ENCODE measurements at places on chromosomes 6 and 20.

DNA sequence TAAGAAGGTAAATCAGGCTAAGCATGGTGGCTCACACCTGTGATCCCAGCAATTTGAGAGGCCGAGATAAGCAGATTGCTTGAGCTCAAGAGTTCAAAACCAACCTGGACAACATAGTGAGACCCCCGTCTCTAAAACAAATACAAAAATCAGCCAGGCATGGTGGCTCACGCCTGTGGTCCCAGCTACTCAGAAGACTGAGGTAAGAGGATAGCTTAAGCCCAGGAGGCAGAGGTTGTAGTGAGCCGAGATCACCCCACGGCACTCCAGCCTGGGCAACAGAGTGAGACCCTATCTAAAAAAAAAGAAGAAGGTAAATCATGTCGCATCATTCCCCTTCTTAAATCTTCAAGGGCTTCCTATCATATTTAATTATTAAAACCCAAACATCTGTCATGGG is 39.0 kb upstream of the PRND start:
- no peak for DNase-seq

DNA sequence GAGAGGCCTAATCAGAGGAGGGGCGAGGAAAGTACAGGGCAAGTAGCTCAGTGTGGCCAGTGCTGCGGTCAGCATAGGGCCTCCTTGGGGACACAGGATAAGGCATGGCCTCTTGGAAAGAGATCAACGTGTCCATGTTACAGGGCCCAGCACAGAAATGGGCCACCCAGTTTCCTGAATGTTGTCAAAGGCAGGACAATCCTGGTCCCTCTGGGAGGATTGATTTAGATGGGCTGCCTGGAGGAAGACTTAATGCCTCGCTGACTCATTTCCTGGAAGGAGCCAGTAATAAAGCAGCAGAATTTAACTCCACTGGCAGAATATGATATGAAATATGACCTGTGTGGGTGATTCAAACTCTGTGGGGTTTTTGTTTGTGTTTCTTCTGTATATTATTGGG is 16.6 kb downstream of the DDO start:
- DNase-seq = no peak

DNA sequence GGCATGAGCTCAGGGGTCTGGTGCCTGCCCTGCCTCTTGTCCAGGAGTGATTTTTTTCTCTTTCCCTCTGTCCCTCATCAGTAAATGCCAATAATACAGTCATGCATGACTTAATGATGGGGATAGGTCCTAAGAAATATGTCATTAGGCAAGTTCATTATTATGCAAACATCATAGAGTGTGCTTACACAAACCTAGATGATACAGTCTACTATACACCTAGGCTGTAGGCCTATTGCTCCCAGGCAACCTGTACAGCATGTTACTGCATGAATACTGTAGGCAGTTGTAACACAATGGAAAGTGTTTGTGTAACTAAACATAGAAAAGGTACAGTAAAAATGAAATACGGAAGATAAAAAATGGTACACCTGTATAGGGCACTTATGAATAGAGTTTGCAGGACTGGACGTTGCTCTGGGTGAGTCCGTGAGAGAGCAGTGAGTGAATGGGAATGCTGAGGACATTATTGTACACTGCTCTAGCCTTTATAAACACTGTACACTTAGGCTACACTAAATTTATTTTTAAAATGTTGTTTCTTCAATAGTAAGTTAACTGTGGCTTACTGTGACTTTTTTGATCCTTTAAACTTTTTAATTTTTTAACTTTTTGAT is 22.1 kb downstream of the PBOV1 start:
- no peak for DNase-seq

- DNase-seq = no peak
Measured at GRCh38 chr6:44742828-44743372, 355.4 kb downstream of the CDC5L start.

- DNase-seq = no peak
Measured at GRCh38 chr6:13654496-13654895, 39.4 kb downstream of the NOL7 start.

DNA sequence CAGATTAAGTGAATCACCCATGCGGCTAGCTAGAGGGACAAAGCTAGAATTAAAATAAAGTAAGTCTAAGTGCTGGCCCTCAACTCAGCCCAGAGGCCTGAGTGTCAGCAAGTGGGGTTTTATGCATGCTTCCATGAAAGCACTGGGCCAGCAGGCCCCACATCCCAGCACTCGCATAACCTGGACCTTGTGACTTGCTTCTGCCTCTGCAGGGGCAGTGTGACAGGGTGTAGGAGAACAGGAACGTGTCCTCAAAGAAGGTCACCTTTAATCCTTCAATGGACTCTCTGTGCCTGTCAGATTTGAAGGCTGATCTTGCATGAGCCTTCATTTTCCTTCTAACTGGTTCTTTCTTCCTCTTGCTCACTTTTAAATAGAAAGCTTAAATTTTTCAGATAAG is 183.4 kb downstream of the ALDH8A1 start:
- no peak for DNase-seq

- no peak for DNase-seq
Measured at GRCh38 chr6:29547573-29547972, 12.0 kb downstream of the UBD start.

- no peak for DNase-seq
Measured at GRCh38 chr20:4883051-4883450, 118.3 kb downstream of the SLC23A2 start.

GRCh38 chr6:5107341-5107740 is 22.2 kb downstream of the PPP1R3G start:
- DNase-seq = no peak

DNA sequence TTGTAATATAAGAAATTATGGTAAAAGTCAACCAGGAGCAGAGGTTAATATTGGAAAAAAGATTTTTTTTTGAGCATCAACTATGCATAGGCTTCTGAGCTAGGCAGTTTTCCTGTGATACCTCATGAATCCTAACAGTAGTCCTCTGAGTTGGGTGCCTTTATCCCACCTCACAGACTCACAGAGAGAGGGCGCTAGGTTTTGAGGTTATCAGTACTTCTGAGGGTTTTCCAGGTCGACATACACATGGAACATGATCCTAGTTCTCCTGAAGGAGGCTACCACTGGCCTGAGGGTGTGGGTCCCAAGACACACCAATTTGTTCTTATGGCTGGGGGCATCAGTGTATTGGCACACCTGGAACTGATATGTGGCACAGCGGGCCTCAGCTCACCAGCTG is 358.8 kb upstream of the JAG1 start:
- no peak for DNase-seq

DNA sequence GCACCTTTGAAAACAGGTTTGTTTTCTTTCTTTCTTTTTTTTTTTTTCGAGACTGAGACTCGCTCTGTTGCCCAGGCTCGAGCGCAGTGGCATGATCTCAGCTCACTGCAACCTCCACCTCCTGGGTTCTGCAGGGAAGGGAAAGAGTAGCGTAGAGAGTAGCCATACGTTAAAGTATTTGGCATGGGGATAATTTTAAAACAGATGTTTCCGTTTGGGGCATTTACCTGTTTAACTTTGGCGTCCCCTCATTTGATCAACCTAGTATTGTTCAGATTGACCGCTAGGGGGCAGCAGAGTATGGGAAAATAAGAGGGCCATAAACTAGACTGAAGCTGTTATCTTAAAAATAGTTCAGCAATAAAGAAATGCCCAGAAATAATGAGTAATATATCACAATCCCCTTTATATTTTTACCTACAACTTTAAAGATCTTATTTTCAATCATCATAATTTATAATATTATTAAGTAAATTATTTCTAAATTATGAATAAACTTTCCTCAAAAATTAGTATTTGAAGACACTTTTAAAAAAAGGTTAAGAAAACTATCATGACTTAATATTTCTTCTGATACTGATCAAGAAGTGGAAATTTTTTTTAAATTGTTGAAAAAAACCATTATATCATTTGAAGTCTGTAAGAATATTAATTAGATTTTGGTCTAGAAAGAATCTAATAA is 7.6 kb upstream of the TAAR9 start:
- peak; percentile 54 for DNase-seq

DNA sequence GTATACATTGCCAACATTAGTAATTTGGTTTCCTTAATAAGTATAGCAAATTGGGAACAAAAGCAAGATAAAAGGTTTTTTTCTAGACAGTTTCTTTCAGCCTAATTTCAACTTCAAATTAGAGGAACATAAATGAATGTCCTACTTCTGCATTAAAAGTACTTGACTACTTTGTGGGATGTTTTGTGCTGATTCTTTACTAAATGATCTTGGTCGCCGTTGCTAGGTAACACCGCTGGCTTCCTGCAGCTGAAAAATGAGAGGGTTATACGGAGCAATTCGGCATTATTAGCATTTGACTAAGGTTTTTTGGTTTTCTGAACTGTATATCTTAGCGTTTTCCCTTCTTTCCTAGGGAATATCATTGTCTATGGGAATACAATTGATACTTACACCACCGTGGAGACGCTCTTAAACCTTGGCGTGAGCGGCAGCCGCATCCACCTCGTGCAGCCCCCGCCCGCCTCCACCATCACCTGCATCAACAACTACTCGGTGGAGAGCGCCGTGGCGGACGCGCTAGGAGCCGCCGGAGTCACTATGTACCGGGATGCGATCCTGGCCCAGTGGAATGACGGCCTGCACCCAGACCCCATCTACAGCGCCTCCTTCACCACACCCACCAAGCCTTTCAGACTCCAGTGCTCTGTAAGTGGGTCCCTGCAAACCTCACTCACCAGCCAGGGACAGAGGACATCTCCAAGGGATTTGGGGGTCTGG is 90.9 kb upstream of the INSM1 start:
- no peak for DNase-seq

GRCh38 chr6:162389343-162390085 is 338.1 kb downstream of the PRKN start:
- DNase-seq = no peak

- DNase-seq = no peak
Measured at GRCh38 chr6:33207552-33208090, 679 bp upstream of the RING1 start.

GRCh38 chr6:21489826-21490225 is 103.7 kb upstream of the SOX4 start:
- no peak for DNase-seq

DNA sequence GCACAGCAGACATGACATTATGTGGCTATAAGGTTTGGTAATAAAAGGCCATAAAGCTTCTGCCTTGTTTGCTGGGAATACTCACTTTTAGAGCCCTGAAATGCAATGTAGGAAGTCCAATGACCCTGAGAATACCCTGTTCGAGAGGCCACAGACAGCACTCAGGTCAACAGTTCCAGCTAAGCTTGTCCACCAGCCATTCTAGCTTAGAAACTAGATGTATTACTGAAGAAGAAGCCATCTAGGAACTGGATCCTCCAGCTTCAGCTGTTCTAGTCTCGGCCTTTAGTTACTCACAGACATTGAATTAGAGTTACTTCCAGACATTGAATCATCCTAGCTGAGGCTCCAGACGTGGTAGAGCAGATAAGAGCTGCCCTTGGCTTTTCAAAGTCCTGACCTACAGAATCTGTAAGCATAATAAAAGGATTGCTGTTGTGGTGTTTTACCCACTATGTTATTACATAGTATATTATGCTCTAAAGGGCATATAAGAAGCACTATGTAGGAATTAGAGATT is 84.9 kb downstream of the MMS22L start:
- DNase-seq = no peak

GRCh38 chr20:64130271-64130670 is 22.9 kb upstream of the NPBWR2 start:
- no peak for DNase-seq

DNA sequence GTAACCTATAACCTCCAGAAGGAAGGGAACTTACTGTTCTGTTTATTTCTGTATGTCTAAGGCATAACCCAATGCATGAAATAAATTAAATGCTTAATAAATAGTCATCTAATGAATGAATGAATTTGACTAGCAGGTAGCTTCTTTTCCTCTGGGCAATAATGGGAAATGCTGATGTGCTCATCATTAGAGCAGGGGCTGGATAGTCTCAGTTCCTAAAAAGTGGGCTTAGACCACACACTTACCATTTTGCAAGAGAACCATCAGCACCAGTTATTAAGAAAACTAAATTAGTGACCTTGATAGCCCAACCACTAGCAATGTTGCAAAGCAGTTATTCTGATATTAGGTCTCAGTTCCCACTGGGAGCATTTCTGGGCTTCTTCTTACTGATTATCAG is 449.7 kb downstream of the CDC5L start:
- no peak for DNase-seq

DNA sequence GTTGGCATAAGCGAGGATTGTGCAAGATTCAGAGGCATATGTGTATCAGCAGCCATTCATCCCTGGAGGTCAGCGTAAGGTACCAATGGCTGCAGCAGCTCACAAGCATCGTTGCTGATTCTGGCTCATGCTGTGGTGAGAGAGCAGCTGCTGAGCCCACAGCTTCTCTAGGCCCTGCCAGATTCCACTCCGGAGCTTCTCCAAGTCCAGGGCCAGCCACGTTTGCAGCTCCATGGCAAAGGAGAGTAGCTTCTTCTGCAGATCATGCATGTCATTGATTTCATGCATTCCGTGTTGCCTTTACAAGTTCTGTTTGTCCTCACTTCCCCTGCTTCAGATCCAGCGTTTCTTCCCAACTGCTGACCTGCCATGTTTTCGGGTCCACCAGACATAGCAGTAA is 474.8 kb upstream of the ID4 start:
- no peak for DNase-seq

DNA sequence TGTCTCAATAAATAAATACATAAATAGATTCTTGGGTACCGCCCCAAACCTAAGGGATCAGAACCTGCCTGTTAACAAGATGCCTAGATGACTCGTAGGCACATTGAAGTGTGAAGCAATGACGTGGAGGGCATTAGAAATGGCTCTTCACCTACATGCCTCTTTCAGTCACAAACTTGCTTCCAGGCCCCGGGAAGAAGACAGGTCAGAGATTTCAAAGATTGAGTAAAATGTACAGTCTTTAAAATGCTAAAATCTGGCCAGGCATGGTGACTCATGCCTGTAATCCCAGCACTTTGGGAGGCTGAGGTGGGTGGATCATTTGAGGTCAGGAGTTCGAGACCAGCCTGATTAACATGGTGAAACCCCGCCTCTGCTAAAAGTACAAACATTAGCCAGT is 480.8 kb upstream of the JARID2 start:
- DNase-seq = no peak

- DNase-seq = no peak
Measured at GRCh38 chr20:21632735-21633053, 72.8 kb upstream of the PAX1 start.

DNA sequence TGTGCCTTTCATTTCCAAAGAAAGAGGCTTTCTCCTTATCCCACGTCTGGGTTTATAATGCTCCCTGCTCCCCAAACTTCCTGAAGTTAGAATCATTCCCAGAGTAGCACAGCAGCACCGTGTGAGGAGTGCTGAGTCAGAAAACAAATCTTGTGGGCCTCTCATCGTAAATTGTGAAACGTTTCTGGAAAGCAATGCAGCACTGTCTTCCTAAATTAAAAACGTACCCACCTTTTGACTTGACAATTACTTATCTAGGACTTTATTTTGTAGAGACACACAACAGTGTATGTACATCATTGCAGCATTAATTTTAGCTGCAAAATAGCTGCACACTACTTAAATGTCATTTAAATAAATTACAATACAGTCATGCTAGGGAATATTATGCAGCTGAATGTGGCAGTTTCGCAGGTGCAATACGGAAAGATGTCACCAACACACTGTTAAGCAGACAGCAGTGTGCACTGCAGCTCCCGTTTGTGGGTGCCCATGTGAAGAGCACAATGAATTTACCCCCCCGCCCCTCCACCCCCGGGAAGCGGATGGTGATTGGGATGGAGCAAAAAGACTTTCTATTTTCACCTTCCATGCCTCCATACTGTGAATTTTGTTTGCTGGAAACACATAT is 30.8 kb downstream of the RRBP1 start:
- no peak for DNase-seq
